ENCODE measurements at places on chromosomes 2 and 18.

- no peak for DNase-seq
Observed at GRCh38 chr2:32715981-32716380, 88.1 kb downstream of the TTC27 start.

GRCh38 chr18:78196280-78196679 lies 783.3 kb upstream of the SALL3 start:
- no peak for DNase-seq

- no peak for DNase-seq
Observed at GRCh38 chr18:11050966-11051365, 98.4 kb downstream of the PIEZO2 start.

DNA sequence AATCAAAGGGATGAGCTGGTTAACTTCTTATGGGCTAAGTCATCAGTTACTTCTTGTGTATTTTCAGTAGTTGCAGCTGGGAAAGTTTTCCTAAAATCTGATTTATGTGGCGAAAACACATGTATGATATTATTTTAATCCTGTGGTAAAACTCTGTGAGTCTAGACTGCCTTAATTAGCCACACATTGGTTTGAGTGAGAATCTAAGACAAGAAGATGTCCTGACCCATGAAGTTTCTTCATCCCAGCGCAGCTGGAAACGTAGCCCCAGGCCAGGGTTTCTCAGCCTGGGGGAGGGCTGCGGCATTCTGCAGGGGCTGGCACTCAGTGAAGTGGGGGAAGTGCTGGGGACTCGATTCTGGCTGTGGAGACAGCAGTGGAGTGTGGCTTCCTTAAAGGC lies 44.7 kb upstream of the INHBB start:
- DNase-seq = no peak

GRCh38 chr2:127185093-127185492 lies 35.0 kb downstream of the CYP27C1 start:
- no peak for DNase-seq
